ENCODE measurements at places on chromosomes 2 and 18.

GRCh38 chr18:3875961-3876360 lies 426.0 kb downstream of the TGIF1 start:
- no peak for DNase-seq

- no peak for DNase-seq
Observed at GRCh38 chr2:42835577-42836371, 43.4 kb upstream of the HAAO start.

- no peak for DNase-seq
Observed at GRCh38 chr2:222813177-222813843, 47.5 kb upstream of the ACSL3 start.

GRCh38 chr18:31702449-31702848 lies 18.1 kb upstream of the B4GALT6 start:
- DNase-seq: no peak

DNA sequence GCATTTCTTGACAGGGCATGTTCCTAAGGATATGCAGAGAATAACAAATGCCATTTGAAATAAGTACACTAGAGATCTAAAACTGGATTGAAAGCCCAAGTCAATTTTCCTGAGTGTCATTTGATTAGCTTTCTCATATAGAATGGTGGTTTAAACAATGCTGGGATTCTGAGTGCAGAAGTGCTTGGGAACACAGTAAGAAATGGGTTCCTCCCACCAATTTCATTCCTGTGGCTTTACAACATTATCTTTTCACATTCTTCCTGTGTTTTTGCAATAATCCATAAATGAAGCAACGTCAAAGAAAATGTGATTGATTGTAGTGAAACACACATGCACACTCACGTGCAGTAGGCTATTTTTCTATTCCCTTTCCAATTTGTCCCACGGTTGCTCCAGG lies 1858.4 kb upstream of the PIK3C3 start:
- DNase-seq: no peak

DNA sequence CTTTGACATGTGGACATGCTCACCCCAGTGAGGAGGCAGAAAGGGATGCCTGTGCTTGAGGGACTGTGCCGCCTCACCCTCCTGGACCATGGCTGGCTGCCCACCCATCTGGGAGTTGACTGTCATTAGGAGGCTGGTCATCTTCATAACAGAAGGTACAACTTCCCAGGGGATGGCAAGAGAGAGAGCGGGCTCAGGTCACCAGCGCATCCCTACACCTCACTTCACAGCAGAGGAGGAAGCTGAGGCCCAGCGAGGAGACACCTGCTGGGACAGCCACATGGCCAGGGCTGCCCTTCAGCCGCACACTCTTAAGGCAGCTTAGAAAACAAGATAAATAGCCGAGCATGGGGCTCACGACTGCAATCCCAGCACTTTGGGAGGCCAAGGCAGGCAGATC lies 59.4 kb downstream of the ADCY3 start:
- DNase-seq: no peak

GRCh38 chr2:144500563-144500962 lies 19.4 kb downstream of the ZEB2 start:
- DNase-seq: no peak

GRCh38 chr18:35729991-35730668 lies 148.6 kb downstream of the GALNT1 start:
- DNase-seq: no peak

DNA sequence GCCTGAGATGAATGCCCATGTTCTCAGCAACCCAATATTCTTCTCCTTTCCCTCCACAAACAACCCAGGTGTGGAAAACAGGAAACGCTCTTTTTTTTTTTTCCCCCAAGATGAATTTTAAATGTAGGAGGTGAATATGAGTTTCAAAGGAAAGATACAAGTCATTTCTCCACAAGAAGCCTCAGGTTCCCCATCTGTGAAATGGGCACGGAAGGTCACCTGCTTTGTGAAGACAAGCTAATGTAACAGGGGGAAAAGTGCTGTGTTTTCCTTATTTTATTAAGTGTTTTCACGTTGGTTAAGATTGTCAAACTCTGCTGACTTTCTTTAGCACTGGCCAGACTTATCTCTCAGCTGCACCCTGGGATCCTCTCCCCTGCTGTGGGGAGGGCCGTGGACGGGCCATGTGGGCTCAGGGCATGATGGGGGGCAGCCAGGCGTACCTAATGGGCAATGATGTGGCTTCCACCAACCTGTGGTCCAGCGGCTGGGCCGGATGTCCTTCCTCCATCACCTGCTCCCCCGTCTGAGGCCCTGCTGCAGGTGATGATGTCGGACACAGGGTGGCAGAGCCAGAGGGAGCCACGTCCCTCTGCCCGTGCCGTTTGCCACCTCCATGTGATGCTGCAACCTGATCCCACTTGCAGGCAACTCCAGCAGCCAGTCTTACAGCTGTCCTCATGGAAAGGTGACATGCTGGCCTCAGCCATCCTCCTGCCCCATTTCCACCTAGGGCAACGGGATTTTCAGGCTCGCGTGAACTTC lies 130.0 kb upstream of the PXDN start:
- DNase-seq: no peak

DNA sequence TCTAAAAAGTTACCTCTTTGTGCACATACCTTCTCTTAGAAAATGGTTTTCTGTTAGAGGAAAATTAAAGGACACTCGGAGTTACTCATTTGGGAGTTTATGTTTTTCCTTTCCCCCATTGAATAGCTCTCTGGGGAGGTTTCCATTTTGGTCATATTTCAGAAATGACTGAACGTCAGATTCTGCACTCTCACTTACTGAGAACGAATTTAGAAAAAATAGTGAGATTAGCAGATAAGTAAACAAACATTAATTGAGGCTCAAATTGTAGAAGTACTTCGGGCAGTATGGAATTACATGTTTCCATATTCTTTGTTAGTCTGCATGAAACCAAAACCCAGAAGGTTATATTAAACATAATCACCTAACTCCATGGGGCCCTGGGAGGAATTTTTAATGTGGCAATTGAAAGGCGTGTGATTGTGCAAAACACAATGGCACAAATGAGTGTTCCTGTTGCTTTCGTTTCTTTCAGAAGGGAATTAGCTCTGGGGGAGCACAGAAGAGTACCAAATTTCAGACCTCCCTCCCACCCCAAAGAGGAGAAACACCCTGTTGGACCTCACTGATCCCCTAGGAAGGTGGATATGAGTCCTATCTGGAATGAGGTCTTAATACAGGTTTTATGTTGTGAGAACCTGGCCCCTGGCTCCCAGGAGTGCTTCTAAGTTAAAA lies 212.3 kb downstream of the BCL2 start:
- no peak for DNase-seq

- no peak for DNase-seq
Observed at GRCh38 chr2:26298286-26298637, 47.7 kb upstream of the SELENOI start.

DNA sequence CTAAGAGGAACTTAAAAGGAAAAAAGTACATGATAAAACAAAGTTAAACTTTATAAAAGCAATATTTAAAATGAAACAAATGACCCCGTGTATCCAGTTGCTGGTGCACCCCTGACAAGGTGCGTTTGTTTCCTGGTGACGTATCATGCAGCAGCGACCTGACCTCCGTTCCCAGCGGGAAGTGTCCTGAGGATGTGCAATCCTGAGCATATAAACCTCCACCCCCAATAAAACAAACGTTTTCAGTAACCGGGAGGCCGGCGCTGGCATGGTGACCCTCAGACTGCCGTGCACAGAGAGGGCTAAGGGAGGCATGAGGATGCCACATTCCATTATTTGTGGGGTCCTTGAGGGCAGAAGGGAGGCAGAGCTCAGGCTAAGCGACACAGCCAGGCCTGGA lies 14.8 kb downstream of the SLC66A2 start:
- no peak for DNase-seq

- no peak for DNase-seq
Observed at GRCh38 chr2:109117780-109118179, 11.2 kb upstream of the SH3RF3 start.

- DNase-seq: peak; percentile 61
Observed at GRCh38 chr2:227472265-227473121, 537 bp downstream of the AGFG1 start.

DNA sequence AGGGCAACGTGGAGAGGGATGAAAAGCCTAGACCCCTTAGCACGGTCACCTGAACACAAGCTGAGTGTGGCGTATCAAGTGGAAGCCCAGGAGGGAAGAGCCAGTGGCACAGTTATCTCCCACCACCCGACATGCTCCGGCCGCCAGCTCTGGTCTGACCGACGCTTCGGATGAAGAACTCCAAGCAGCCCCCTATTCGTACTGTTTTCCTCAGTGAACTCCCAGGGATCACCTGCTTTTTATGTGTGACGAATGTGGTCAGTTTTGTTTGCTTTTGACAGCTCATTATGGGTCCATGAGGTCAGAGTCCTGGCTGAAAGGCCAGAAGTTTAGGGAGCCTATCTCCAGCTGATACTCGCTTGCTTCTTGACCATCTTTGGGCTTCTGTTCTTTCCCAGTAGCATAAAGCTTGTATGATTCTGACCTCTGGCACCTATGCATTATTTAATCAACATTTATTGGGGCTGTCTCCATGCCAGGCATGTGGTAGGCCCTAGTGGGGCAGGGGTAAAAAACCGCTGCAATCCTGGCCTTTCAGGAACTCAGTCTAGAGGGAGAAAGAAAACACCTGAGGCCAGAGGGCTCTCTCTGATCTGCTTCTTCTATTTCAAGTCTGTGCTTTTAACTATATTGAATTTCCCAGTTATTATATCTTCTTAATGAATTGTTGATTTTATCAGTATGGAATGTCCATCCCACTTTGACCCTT lies 33.0 kb upstream of the MRPL33 start:
- peak; percentile 58 for DNase-seq

GRCh38 chr2:3664925-3665324 lies 6.9 kb downstream of the ALLC start:
- no peak for DNase-seq

DNA sequence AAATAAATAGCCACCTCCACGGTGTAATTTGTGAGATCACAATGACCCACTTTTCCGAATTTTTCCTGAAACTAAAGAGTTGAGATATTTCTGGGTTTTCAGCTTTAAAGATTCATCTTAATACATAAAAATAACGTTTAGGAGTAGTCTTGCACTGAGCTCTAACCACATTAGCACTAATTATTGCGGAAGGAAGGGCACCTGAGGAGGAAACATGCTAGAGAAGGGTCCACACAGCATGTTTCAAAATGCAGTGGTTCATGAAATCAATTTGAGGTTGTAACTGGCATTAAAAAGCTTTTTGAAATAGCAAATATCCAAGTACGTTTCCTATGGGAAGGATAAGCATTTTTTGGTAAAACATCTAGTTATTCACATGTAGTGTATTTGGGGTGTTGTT lies 8.4 kb downstream of the INPP4A start:
- no peak for DNase-seq

DNA sequence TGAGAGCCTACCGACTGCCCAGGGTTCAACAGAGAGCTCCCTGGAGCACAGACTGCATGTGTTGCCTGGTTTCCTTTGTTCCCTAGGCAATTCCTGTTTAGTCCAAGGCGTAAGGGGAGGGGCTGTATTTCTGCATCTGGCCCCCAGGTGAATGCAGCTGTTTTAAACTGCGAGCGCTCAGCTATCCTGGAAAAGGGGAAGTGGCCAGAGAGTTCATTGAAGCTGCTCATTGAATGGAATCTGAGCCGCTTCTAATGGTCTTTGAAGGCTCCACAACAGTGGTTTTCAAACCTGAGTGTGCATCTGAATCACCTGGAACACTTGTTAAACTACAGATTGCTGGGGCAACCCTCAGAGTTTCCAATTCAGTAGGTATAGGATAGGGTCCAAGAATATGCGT lies 18.1 kb downstream of the MAPK4 start:
- DNase-seq: no peak

Data from HuH-7 (cell line).